ENCODE measurements at places on chromosomes 12 and 14.

DNA sequence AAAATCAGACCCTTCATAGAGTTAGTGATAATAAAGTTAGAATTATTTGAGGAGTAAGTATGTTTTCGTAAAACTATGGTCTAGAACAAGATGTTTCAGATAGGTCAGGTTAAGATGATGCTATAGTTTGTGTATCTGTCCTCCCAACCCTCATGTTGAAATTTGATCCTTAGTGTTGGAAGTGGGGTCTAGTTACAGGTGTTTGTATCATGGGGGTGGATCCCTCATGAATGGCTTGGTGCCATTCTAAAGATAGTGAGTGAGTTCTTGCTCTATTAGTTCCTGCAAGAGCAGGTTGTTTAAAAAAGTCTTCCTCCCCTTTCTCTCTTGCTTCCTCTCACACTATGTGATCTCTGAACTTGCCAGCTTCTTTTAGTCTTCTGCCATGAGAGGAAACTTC lies 707.3 kb upstream of the FOXG1 start:
- peak; percentile 42 for DNase-seq

DNA sequence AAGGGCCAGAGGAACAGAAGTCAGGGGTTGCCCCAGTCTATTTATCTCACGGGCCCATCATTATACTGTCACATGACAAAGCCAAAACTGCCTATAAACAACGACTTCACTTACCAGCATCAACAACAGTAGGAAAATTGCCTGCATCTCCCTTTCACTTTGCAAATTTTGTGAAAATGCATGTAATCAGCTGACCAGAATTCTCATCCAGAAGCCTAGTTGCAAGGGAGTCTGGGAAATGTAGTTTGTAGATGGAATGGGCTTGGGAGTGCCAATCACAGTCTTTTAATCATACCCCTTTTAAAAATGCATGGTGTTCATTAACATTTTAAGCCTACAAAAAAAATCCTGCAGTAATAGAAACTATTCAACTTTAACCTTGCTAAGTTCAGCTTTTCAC lies 369.3 kb upstream of the TMPO start:
- no peak for DNase-seq

- DNase-seq, result no peak
These were observed 83.5 kb downstream of the SAMD4A start for GRCh38 chr14:54650331-54650958.

DNA sequence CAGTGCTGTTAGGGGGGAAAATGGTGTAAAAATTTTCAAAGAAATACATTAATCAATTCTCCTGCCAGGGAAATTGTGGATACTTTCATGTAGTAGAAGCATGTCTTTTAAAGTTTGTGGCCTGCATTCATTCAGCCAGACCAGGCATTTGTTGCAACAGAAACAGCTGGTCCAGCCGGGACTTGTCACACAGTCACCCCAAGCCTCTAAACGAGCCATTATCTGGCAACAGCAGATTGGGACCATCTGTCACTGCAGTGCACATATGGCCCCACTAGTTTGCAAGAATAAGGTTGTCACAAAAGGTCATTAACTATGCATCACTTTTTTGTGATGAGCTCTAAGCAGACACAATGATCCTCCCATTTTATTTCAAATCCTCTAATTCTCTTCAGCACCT lies 193.9 kb downstream of the PHLDA1 start:
- DNase-seq, result no peak

DNA sequence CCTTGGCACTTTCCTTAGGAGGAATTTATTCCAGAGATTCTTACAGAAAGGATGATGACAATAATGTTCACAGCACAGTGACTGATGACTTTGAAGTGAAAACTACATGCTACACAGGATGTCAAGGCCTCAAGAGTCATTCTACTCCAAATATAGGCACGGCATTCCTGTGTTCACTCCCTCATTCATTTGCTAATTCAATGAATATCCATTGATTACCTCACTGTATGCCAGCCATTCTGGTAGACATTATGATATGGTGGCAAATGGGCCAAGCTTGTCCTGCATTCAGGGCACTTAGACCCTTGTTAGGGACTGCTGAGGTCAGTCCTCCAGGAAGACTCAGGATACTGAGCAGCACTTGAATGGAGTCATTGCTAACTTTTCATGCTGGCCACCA lies 48.0 kb downstream of the FOXN4 start:
- DNase-seq, result no peak

DNA sequence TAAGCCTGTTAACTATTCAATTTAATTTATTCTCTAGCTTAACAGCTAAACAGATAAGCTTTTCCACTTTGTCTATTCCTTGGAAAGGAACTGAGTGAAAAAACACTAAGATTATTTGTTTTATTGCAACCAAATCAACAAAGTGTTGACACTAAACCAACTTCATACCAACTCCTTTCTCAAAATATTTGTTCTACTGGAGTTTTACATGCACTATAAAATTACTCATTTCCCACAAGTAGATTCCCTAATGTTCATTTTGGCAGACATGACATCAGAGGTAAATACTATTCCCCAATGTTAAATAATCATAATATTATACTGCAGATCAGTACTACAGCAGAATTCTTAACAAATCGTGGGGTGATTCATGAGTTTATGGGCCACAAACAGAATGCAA lies 231.4 kb downstream of the TTC6 start:
- DNase-seq, result no peak

DNA sequence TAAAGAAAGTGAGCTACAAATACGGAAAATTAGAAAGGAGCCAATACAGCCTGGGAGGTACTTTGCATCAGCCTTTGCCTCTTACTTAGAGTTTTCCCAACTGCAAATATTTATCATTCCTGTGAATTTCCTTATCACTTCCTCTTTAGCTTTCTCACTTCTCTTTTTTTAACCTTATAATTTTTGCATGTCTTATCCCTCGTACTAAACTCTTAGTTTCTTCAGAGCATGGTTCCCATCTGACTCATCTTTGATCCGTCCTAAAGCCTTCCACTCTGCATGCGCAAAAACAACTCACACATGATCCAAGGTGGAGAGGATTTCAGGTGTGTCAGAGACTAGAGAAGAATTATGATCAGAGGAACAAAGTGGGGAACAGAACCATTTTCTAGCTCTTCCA lies 9.6 kb upstream of the SNAPC1 start:
- DNase-seq, result no peak

- no peak for DNase-seq
These were observed 278.3 kb downstream of the AKAP6 start for GRCh38 chr14:32607399-32607798.

DNA sequence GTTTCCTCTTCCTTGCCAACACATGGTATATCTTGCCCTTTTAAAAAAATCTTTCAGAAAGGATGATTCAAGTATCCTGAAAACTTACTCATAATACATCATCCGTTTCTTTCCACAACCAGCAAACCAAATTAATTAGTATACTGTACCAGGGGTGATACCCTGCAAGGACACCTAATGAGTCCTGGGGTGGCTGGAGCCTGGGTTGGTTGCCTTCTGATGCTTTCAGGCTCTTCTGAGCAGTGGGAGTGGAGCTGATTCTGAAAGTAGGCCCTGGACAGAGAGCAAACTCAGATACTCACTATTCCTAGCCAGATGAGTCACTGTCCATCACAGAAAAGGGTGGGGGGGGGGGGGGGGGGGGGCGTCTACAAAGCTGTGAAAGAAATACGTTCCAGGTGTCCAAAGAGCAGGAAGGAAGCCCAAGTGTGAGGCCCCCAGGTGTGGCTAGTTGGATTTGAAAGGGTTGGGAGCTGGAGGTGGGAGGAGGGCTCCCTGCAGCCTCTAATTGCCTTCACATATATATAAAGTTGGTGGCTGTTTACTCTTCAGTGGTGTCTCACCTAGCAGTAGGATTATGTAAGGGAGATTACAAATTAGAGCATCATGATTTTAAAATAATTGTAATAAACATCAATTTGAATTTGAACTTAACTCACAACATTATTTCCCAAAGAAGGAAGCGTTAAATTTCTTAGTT lies 36.5 kb downstream of the FBXO33 start:
- DNase-seq, result peak; percentile 15

DNA sequence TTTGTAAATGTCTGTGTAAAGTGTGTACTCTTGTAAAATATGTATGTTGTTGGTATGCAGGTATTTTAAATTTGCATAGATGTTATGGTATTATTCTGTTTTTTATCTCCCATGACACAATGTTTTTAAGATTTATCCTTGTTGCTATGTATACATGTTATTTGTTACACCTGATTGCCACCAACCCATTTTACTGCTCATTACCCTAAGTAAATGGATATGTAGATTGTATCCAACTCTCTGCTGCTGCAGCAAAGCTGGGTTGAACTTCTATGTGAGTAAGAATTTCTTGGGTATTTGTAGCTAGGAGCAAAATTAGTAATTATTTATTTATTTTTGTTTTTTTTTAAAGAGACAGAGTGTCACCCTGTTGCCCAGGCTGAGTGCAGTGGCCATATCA lies 6.2 kb downstream of the APAF1 start:
- DNase-seq, result no peak

DNA sequence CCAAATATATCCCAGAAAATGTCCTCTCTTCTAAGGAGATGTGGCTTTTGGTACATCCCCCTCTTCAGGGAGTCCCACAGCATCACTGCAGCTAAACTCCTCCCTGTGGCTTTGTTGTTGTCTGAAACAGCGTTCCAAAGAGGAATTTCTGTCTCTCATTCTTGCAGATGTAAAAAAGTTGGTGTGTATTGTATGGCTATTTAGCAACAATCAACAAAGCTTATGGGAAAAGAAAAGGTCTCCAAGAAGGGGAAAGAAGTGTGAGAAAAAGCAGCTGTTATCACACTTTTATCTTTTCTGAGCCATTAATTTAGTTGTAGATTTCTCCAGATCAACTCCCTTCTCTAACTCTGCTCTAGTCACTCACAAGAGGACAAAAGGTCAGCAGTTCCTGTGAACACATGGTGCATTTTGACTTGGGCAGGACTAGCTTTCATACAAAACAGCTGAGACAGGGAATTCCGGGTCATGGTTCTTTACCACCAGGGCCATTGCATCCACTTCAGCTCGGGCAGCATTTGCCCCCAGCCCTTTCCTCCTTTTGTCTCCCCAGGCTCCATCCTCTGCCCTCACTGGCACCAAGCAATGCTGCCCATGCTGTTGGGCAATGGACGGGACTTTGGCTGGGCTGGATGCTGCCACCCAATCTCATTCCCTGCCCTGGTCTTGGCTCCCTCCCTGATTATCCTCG lies 184.7 kb downstream of the TMX1 start:
- no peak for DNase-seq

DNA sequence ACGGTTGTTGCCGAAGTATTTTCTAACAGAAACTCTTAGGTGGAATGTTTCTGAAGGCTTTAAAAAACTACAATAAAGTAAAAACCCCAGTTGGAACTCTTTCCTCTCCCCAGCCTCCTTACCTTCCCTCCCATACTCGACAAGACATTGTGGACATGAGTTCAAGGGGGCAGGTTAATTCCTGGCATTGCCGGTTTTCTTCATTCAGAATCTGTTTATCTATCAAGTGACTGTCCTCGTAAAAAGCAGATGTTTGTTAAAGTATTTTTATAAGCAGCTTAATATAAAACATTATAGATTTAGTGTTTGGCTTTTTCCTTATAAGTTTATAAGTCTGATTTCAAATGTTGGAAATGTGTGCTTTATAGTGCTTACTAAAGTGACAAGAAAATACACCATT lies 30.7 kb downstream of the PARP11 start:
- DNase-seq, result no peak

- DNase-seq, result no peak
These were observed 691 bp downstream of the SLC2A13 start for GRCh38 chr12:40105265-40105514.

DNA sequence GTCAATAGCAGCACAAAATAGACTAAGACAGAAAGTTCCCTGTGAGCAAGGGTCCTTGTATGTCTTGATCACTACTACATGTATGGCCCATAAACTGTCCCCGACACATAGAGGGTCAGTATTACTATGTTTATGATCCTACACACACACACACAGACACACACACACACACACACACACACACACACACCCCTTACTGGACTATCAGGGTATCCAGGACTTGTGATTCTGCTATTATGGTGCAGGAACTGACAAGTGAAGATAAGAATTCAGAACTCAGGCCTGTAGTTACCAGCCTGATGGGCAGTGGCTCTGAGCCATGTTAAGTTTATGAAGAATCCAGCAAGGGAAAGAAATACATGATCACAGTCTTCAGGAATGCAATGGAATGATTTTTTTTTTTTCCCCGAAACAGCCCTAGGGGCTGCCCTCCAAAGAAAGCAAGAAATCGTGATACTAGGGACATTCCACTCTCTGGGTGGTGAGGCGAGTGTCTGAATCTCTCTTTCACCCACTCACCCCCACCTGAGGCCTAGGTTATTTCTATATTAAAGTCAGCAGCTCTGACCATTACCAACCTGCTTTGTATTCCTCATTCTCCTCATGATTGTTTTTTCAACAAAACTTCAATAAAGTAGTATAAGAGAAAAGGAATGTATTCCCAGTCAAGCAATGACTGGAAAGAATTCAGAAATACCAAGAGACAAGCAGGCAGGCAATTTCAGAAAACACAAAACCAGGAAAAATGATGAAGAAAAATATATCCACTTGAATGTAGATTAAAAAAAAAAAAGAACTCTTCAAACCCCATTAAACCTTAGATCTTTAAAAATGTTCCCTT lies 105.8 kb downstream of the AVPR1A start:
- no peak for DNase-seq

- DNase-seq, result peak; percentile 94
These were observed 250.1 kb downstream of the APAF1 start for GRCh38 chr12:98895086-98895651.
